ENCODE measurements at places on chromosomes 11 and 22.

DNA sequence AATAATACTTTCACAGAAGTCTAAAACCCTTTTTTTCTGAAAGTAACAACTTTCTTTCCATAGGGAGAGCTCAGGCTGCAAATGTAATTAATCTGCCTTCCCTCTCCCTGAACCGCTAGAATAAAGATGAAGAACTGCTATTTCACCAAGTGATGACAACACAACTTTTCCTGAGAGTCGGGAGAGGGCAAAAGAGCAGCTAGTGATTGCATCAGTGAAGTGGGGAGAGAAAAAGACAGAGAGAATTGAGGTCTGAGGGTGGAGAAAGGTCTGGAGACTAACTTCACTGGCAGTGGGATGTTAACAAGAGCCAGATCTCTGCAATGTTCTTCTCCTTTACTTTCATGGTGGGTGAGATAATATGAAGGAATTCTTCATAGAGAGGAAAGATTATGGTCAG, 10.9 kb upstream of the MPEG1 start:
- DNase-seq: no peak

GRCh38 chr22:48506506-48507145, 1321.0 kb downstream of the BRD1 start:
- no peak for DNase-seq

DNA sequence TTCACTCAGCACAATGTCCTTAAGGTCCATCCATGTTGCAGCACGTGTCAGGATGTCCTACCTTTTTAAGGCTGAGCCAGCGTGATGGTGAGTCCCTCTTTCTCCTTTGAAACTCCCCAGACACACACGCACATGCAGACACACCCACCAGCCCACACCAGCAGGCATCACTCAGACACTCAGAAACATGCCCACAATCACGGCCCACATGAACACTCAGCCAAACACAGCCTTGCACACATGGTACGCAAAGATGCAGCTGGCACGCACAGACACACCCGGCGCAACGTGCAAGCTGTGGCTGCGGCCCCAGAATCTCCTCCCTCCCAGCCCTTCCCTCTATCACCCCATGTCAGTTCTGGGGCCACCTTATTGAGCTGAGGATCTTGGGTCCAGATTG, 8.0 kb downstream of the FADS3 start:
- DNase-seq: no peak

GRCh38 chr22:31277741-31278140, 14.5 kb downstream of the PIK3IP1 start:
- DNase-seq: no peak

GRCh38 chr11:12999597-12999996, 9.5 kb upstream of the RASSF10 start:
- DNase-seq: no peak

DNA sequence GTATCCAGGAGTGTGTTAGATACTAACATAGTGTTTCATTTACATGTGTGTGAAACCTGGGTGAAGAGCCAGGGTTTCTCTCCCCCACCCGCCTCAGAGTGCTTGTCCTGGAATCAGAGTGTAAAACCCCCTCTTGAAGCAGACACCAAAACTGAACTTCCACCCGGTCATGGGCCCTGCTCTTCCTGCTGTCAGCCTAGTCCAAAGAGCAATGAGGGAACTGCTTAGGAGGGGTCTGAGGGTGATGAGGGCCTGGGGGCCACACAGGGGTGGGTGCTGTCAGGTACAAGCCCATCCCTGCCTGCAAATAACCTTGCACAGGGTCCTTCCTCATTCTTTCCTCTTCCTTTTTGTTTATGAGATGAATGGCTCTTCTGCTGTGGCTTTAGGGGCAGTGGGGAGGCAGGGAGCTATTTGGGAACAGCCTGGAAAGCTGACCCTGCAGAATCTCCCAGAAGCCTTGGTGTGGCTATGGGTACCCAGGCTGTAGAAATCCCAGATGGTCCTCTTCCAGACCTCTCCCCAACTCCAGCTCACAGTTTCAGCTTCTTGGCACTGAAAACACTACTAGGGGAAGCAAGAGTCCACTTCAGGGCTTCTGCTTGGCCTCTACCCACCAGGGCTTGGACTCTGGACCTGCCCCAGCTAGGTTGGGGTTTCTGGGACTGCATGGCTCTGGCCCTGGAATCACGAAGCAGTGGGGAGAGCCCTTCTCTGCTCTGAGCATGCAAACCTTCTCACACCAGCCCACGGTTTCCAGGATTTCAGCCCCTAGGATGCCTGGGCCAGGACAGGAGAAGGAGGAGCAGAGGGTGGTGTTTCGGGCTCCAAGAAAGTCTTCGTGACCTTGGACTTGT, 8.5 kb downstream of the BATF2 start:
- no peak for DNase-seq

- no peak for DNase-seq
These were observed 65.7 kb upstream of the NAV2 start for GRCh38 chr11:19646921-19647320.

- peak; percentile 33 for DNase-seq
These were observed 289.5 kb upstream of the C11orf87 start for GRCh38 chr11:109132539-109132938.

DNA sequence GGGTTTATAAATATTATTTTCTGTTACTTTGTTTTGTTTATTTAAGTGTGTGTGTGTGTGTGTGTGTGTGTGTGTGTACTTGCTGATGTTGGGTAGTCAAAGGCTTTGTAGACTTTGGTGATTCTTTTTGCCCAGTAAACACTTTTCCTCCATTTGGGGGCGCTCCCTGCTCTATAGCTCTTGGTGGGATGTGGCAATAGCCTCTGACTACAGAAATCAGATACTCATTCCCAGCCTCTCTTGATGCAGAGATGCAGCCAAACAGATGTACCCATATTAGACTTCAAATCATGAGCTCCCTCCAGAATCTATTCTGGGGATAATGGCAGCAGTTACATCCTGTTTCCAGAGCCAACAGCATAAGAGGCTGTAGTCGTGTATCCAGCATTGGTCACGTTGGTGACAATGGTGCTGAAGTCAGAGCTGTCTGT, 33.4 kb upstream of the APOL5 start:
- DNase-seq: no peak

DNA sequence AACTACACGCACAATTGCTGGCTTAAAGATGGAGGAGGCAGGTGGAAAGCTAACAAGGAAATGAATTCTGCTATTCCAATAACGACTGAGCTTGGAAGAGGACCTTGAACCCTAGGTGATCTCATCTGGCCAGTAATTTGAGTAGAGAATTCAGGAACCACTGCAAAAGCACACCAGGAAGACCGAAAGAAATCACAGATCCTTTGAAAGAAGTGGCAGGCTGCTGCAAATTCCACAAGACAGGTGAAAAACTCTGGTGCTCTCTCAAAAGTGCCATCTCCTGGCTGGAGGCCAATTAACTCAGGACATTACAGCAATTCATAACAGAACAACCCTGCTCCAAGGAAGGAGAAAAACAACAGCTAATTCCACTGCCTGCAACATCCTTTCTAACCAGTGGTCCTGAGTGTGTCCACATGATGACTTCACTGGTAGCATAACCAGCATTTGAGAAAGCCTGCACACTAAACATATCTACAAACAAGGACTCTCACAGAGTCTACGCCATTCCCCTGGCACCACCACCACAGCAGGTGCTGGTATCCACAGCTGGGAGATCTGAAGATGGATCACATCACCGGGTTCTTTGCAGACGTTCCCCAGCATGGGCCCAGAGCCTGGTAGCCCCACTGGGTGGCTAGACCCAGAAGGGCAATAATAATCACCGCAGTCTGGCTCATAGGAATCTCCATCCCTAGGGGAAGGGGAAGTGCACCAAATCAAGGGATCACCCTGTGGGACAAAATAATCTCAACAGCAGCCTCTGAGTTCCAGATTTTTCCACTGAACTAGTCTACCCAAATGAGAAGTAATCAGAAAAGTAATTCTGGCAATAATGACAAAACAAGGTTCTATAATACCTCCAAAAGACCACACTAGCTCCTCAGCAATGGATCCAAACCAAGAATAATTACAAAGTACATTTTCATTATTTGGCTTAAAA, 44.9 kb upstream of the CLTCL1 start:
- no peak for DNase-seq

DNA sequence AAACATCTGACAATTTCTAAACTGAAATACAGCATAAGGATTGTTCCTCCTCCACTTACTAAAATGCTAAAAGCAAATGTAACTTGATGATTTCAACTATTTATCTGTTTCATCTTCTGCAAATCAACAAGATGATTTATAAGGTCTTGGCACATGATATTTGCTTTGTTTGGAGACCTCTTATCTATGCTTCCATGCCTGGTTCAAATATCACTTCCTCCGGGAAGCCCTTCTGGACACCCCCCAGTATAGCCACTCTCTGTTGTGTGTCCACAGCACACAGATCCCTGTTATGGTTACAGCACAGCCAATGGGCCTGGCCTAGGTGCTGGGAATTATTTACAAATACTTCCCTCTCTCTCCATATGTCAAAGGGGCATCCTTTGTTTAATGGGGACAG, 114.8 kb downstream of the C11orf58 start:
- no peak for DNase-seq

GRCh38 chr11:121300313-121300971, 7.9 kb downstream of the SC5D start:
- no peak for DNase-seq

DNA sequence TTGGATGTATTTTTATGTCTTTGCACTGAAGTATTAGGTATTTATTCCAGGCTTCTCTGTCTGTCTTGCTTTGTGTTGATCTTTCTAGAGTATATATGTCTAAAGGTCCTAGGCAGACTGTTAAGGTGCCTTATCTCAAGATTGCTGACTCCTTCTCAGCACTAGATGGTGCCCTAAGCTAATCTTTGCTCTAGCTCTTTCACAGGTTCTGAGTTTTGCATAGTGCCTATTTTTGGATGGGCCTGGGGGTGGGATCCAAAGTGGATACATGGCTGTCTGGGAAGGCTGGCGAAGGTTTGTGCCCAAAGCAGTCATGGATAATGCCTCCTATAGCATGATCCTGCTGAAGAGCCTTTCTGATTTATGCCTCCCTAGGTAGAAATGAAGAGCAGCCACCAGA, 154.9 kb downstream of the TRPC6 start:
- no peak for DNase-seq

DNA sequence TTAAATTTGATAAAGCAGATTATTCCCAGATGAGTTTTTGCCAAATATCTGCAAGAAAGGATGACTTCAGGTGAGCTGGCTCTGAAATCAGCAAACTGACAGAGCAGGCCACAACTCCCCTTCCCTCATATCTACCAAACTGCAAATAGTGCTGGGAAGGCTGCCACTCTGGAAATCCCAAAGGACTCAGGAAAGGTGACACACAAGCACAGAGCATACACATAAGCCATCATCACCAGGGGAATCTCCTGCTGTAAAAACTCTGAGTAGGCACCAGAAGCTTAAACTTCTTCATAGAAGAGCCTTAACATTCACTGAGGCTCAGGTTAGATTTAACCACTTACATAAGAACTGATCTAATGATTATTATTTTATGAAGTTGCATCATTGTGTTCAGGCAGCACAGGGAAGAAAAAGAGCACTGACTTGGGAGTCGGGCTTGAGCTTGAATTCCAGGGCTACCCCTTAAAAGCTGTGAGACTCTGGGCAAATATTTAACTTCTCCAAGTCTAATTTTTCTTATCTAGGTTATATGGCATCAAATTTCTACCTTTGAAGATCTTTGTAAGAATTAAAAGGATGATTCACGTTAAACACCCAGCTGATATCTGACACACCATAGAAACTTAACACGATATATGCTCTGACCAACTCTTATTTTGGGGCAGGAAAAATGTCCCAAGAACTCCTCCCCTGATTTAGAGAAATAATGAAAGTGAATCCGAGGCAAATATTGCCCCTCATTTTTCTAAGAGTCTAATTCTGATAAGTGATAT, 15.0 kb downstream of the SYTL2 start:
- no peak for DNase-seq

DNA sequence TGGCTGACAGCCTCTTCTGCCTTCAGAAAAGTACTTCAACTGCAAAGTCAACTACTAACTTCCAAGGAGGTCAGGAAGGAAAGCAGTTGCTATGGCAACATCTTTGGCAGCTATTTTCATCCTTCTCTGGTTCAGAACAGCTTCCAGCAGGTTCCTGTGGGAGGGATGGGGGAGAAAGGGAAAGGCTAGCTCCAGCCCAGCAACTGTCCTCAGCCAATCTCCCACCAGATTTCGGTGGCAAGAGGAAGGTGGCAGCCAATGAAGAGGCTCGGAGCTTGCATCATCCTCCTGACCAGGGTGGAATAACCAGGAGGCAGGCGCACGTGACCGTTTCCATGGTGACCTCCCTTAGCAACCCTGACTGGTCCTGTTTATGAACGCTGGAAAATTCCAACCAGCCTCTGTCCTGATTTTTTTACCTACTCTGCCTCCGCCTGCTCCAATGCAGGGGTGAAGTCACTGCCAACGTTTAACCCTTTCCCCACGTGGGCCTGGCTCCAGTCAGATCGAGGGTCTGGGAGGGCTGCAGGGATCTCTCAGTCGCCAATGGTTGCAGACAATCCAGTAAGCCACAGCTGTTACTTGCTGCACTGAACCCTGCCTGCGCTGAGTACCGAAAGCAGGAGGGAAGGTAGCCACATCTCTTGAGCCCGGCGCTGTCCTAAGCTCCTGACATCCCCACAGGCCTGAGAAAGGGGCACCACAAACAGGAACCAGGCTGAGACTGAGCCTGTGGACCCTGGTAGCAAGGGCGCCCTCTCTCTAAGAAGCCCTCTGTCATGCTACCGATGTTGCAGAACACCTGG, 11.2 kb upstream of the MALAT1 start:
- peak; percentile 98 for DNase-seq

DNA sequence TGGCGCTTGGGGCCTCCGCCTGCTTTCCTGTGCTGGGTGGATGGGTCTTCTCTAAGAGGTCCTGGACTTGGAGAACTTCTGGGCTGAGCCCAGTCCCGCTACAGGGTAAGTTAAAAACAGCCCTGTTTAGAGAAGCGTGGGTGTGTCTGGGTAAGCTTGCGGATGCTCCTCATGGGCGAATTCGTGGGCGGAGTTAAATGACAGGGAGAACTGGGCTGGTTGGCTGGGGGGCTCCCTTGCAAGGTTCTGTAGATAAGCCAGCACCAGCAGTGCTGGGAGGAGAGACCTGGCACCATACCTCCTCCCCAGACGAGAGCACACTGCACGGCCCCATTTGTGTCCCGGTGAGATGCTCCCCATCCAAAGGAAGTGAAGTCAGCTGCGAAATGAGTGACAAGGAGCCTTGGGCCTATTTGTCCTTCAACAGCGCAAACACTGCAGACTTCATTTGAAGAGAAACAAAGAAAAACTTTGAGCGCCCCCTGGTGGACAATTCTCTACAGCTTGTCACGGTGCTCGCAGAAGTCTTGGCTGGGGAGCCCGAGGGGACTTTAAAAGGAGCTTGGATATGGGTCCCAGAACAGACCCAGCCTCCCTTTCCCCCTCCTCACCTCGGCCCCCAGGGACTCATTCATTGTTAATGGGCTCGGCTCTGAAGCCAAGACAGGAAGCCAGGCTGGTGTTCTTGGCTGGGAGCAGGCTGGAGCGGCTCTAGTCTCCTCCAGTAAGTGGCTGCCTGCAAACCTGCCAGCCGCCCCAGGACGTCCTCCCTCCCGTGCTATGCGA, 39.5 kb downstream of the TP53I11 start:
- no peak for DNase-seq

- no peak for DNase-seq
These were observed 91.3 kb downstream of the CEP164 start for GRCh38 chr11:117418737-117419481.

- no peak for DNase-seq
These were observed 15.5 kb upstream of the RASSF10 start for GRCh38 chr11:12993626-12994025.

Measured in NCI-H187 treated with DMSO at 0.1 percent for 48 hours (cell line).